ENCODE measurements at places on chromosomes 7 and 10.
A peak's percentile ranks its signal among the peaks of the same experiment; 100 is the strongest.

- DNase-seq, result no peak
Measured at GRCh38 chr10:124362568-124362967, 56.2 kb downstream of the OAT start.

DNA sequence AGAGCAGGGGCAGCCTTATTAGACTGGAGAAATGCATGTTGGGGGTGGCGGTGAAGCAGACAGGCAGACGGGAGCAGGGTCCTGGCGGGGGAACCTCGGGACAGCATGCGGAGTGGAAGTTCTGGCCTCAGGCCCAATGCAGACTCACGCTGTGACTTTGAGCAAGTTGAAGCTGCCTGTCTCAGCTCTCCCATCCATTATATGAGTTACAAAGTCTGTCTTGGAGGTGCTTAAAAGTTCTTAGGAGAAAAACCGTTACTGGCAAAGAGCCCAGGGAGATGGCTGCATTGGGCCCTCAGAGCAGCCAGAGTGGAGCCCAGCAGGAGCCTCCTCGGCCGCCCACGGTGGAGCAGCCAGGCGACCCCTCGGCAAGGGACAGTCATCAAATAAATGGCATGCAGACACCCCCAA, 509.5 kb downstream of the PLXNA4 start:
- DNase-seq, result peak; percentile 66

- DNase-seq, result no peak
Measured at GRCh38 chr7:31734456-31734855, 47.4 kb downstream of the PPP1R17 start.

DNA sequence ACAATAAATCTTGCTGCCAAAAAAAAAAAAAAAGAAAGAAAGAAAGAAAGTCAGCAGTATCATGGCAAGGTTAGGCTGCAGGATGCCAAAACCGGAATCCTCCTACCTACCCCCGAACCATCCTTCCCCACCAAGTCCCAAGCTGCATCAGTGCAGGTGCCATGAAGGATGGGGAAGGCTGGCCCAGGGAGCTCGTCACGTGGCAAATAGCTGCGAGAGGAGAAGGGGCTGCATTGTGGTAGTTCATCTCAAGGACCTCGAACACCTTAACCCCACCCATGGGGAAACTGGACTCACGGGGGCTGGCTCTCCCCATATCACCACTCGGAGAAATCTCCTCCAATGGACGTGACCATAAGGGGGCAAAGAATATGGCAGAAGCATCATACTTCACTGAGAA, 86.2 kb downstream of the TACC2 start:
- no peak for DNase-seq

DNA sequence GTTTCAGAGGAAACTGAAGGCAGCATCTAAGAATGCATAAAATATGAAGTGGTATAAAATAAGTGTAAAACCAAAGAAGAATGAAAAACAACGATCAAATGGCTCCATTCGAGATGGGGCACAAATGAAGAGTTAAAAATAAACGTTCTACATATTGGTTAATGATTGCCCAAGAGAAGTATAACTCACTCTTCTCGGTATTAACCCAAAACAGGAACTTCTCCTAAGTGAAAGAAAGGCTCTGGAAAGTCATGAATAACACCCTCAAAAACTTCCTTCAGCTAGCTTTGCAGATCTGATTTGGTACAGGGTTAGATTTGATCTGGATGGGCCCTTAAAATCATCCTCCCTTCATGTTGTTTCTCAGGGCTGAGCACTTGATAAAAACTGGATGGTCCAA, 94.3 kb upstream of the ADO start:
- no peak for DNase-seq

GRCh38 chr10:51707821-51708424, 8.5 kb upstream of the CSTF2T start:
- no peak for DNase-seq

DNA sequence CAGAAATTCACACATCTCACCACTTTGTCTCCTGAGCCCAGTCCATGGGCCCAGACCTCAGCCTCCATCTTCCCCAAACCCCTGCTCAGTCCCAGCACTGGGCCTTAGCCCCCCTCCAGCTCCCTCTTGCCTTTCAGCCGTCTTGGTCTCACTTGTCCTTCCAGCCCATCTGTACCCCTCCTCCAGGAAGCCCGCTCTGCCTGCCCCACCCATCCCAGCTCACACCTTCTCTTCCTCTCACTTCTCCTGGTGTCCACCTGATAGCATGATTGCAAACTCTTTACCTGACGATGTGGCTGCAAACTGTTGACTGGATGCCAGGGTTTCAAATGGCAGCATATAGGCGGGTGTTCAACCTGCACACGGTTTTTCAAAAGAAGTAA, 96.6 kb downstream of the RGS10 start:
- DNase-seq, result no peak

DNA sequence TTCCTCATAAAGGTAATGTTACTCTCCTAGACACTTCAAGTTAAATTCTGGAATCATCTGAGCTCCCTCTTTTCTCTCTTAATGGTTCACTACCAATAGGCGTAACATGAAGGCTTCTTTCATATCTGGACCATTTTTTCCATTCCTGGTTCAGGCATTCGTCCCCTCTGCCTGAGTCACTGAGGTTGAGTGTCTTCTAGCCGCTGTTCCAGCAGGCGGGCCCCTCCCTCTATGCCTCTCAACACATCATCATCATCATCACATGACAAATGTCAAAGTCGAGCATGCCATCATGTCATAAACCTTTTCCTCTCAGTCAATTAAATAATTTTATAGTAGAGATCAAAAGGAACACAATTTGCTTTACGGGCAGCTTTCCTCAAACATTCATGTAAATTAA, 168.9 kb upstream of the ASAH2 start:
- no peak for DNase-seq

DNA sequence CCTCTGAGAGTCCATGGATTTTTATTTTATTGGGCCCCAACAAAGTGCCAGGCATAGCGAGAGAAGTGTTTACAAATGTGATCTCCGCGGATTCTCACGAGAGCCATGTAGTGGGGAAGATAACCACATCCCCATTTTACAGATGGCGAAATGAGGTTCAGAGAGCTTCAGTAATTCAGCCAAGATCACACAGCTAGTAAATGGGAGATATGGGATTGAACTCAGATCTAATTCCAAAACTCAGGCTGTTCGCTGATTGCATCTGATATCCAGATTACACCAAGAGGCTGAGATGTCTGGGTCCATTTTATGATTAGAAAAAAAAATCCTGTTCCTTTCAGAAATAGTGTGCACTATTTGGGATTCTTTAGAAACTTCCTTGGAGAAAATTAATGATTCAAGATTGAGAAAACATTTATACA, 1.3 kb downstream of the FAS start:
- DNase-seq, result no peak

- DNase-seq, result no peak
Measured at GRCh38 chr10:11712744-11713143, 29.4 kb upstream of the ECHDC3 start.

DNA sequence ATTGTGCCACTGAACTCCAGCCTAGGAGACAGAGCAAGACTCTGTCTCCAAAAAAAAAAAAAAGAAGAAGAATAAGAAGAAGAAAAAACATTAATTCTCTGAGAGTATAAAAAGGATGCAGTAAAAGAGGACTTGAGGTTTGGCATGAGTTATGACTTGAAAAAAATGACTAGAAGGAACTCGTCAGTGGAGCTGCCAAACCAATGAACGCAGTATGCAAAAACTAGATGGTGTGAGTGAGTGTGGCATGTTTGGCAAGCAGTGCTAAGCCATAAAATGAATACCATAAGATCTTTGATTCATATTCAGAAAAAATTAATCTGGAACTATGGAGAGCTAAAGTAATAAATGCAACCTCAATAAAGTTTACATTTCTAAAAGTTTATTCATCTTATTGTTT, 68.6 kb upstream of the MEOX2 start:
- DNase-seq, result no peak

DNA sequence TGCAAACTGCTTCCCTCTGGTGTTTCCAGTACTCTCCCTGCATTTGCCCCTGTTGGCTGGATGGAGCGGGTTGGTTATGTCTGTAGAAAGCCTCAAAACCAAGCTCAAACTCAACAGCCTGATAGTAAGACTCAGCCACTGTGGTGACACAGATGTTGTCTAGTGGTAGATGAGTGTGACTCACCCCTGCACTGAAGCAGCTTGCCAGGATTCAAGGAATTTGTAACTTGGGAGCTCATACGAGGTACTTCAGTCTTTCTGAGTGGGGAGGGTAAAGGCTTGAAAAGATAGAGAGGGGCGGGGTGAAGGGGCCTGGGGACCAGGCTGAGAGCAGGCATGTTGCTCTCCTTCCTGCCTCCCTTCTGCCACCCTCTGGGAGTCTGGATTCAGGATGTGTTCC, 22.9 kb upstream of the AQP1 start:
- DNase-seq, result peak; percentile 79

DNA sequence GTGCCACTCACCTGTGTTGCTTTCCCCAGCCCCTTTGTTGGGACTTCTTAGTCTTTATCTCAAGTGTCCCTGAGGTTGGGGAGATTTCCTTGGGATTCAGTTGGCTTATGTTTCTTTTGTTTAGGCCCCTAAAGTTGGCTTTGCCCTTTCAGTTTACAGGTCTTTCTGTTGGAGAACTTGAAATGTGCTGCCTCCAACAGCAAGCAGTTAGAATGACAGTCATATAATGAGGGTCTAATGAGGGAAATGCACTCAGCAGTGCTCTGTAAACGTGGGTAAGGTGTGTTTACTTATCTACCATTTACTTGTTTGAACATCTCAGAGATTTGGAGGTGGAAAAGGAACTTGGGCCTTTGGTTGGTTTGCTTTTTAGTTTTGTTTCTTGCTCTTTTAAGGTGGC, 191.4 kb upstream of the STK17A start:
- DNase-seq, result no peak

GRCh38 chr7:39855325-39855674, 94.8 kb upstream of the CDK13 start:
- no peak for DNase-seq

GRCh38 chr10:96334616-96335526, 23.9 kb downstream of the OPALIN start:
- peak; percentile 49 for DNase-seq

- DNase-seq, result no peak
Measured at GRCh38 chr10:18472977-18473376, 178.4 kb downstream of the NSUN6 start.

DNA sequence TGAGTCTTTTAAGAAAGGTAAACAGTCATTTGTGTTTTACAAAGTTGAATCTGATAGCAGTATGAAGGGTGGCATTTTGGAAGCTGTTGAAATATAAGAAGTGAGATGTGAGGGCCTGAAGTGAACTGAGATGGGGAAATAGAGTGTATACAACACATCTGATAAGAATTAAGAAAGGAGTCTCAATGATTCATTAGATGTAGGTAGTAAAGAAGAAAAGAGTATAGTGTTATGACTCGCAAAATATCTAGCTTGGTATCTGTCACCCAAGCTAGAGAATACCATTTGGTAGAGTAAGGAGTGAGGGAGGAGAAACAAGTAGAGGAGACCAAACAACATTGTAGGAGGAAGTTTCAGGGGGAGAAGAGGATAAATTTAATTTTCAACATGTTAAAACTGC, 5.3 kb downstream of the PTPN12 start:
- no peak for DNase-seq

DNA sequence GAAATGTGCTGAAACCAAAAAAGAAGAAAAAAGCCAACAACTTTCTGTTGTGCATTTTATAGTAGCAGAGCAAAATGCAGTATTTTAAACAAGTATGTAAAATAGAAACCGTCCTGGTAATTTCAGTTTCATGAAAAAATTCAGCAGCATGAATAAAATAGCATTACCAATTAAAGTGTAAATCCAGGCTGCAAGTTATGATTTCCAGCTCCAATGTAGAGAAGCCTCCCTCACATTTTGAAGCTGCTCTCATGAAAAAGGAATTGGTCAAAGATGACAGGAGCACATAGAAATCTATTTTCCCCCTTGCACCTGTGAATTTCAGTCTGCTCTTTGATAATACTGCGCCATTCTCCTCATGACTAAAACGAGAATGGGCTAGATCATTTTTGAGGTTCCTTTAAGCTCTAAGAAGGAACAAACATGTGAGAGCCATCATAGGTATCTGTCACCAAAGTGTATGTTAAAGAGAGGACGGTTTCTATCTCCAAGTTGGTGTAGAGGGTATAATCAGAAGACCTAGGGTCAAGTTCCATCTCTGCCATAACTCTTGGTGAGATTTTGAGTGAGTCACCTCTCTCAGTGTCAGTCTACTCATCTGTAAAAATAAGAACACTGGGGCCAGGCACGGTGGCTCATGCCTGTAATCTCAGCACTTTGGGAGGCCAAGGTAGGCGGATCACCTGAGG, 107.5 kb downstream of the MTPAP start:
- DNase-seq, result no peak

DNA sequence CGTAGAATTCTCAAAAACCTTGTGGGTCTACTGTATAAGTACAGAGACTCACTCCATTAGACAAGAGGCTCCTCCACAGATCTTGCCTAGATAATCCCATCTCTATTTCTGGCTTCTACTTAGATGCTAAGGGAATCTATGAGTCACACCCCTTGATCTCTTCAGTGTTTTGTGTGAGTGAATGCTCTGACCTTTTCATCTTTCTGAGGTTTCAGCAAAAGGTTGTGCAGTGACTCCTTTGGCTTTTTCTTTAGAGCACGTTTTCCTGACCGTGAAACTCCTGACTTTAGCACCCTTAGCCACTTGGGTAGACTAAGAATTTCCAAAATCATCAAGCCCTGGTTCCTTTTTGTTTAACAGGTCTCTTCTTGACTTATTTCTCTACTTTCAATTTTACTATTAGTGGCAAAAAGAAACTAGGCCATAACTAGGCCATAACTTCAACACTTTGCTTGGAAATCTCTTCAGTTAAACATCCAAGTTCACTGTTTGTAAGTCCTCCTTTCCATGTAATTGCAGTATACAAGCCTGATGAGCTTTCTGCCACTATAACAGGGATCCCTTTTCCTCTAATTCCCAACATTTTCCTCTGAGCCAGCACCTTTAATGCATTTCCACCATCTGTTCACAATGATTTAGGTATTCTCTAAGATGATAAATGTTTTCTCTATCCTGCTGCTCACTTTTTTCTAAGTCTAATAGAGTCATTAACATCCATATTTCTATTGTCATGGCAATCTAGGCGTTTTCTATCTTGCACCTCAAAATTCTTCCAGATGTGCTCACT, 19.4 kb downstream of the COPG2 start:
- DNase-seq, result peak; percentile 95

- no peak for DNase-seq
Measured at GRCh38 chr7:93146472-93147141, 1.6 kb downstream of the SAMD9L start.

GRCh38 chr10:107865691-107866090, 701.2 kb upstream of the SORCS1 start:
- DNase-seq, result no peak

- DNase-seq, result no peak
Measured at GRCh38 chr7:49229246-49229645, 304.9 kb downstream of the CDC14C start.

DNA sequence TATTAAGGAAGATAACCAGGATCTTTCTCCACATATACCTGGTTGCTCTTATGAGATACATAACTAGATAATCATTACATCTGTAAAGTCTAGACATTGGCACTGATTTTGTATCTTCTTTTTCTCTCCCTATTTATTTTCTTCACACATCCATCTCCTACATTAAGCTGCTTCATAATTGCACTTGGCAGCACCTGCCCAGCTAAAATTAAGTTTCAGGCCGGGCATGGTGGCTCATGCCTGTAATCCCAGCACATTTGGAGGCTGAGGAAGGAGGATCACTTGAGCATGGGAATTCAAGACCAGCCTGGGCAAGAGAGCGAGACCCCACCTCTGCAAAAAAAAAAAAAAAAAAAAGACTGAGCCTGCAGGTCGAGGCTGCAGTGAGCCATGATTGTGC, 22.3 kb upstream of the AKR1B1 start:
- no peak for DNase-seq

- DNase-seq, result peak; percentile 13
Measured at GRCh38 chr10:36888925-36889573, 236.3 kb upstream of the ANKRD30A start.

GRCh38 chr10:117007080-117007479, 2.1 kb upstream of the SHTN1 start:
- DNase-seq, result peak; percentile 70
